ENCODE measurements at places on chromosomes 13 and 19.

GRCh38 chr13:40337651-40338050, 328.8 kb downstream of the FOXO1 start:
- no peak for DNase-seq

DNA sequence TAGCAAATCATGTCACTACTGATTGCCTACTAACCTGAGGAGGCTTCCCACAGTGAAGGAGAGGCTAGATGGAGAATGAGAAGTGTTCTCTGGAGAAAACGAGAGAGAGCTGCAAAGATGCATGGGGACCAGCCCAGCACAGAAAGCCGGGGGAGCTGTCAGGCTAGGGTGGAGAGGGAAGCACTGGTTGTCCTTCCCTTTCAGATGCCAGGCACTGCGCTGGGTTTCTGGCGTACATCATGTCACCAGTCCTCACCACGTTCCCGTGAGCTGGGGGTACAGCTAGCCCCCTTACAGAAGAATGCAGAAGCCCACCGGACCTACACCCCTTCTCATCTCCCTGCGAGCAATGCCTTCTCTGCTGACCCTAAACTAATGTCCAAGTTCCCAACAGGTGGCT, 86.0 kb downstream of the STK24 start:
- no peak for DNase-seq

DNA sequence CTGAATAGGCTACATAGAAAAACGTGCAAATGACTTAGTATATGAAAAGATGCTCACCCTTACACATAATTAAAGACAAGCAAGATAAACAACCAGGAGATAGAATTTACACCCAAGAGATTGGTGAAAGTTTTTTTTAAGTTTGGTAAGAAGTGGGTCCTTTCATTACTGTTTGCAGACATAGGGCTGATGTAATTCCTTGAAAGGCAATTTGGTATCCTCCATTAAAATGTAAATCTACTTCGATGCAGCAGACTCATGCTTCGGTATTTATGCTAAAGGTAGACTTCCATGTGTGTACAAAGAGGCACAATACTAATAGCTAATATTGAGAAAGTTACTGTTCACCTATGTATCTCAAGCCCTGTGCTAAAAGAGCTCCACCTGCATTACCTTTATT, 33.5 kb downstream of the CNMD start:
- no peak for DNase-seq

DNA sequence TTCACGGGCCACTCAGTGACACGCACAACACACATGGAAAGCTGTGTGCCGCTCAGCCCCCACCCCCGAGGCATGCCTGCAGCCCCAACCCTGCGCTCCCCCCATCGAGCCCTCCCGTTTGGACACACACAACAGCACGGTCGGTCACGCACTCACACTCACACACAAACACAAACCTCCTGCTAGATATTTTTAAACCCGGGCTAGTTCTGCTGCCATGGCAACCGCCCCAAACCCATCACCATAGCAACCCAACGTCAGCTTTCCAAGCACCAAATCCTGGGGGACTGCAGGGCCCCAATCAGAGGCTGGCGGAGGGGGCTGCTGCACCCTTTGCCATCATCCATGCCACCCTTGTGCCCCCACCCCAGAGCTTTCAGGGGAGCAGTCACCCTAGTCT, 2.5 kb upstream of the NOVA2 start:
- no peak for DNase-seq

- DNase-seq = no peak
Measured at GRCh38 chr13:61812286-61812685, 396.6 kb upstream of the PCDH20 start.

DNA sequence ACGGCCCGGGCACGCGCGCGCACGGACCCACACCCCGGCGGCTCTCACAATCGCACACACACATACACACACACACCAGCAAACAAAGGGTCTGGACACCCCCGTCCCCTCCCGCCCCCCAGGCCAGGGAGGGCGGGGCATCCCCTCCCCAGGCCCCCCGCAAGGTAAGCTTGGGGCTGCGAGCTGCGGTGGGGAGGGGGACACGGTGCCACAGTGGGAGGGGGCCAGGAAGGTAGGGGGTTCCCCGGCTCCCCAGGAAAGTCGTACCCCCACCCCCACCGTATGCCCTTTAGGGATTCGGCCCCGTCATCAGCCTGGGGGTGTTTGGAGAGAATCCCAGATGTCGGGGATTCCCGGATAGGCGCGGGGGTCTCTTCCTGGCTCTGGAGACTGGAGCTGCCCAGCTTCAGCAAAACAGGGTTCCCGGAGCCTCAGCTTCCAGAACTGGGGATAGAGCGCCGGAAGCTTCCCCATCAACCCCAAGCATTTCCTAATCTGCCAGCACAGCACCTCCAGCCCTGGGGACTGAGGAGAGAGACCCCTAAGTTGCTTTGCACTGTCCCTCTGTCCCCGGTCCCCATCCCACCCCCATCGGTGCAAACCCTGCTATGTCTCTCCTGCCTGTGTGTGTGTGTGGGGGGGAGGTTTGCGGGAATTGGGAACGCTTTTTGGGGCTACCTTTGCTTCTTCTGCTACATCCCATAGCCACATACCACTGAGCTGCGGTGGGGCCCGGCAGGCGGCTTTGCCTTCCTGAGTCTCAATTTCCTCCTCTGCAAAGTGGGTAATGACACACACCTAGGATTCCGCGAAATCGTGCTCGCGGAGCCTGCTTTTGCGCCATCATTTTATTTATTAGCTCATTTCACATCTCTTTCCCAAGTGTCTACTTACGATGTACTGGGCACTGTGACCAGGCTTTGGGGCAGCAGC, 1.8 kb upstream of the CDC37 start:
- DNase-seq = no peak

Data from renal cortex interstitium (tissue), 15 donors.